ENCODE measurements at places on chromosomes 4 and X.

- peak; percentile 10 for DNase-seq
Measured at GRCh38 chrX:74613370-74614092, 893 bp downstream of the RLIM start.

GRCh38 chr4:110611968-110612447 is 10.9 kb downstream of the PITX2 start:
- DNase-seq, result no peak

DNA sequence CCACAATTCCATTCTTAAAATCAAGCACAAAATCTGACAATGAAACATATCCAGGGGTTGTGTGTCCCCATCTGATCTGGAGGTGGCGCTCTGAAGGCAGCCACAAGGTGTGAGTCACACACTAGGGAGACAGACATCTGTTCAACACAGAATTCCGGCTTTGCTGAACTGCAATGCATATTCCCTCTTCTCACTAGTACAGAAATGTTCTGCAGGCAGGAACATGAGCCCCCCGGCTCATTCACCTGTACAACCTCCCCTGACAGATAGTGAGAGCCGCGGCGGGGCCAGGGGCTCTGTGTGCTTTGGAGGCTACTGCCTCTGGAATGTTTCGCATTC is 41.9 kb downstream of the WDR1 start:
- peak; percentile 42 for DNase-seq

DNA sequence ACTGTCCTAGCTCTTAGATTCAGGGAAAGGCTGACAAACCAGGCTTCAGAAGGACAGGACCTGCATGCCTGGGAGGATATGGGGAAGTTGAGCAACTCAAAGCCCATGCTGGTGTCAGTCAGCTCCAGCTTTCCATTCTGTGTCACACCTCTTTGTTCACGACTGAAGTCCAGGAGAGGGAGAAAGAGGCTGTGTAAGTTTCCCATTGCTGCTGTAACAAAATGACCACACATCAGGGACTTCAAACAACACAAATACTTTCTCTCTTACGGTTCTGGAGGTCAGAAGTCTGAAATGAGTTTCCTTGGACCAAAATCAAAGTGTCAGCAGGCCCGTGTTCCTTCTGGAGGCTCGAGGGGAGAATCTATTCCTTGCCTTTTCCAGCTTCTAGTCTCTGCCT is 50.6 kb upstream of the STX18 start:
- no peak for DNase-seq

DNA sequence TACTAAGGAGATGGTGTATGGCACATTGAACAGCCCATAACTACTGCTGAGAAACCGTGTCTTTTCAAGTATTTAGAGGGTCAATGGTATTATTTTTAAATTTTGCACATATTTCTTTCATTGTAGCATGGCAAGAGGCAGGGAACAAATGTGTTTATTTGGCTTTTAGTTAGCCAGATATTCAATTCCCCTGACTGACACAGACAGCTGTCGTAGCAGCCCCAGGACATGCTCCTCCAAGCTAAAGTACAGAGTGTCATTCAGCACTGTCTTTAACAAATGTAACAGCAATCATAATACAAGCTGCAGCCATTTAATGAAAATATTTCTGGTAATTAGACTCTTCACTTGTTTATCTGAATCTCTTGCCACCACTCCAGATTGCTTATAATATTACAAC is 687.1 kb downstream of the KLHL13 start:
- DNase-seq, result no peak

GRCh38 chr4:26206999-26207398 is 113.8 kb upstream of the RBPJ start:
- DNase-seq, result no peak

DNA sequence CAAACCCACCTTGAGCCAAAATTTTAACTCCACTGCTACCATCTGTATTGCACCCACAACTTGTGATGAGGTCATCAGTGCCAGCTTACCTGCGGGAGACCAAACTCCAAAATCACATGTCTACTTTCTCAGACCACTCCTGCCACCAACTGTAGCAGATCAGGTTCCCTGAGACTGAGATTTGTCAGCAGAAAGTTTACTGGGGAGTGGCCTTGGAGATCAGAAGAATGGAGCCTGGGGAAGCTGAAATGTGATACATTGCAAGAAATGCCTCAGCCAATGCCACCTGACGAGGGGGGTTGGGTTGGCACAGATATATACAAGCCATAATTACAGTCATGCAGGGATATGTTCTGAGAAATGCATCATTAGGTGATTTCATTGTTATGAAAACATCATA is 19.1 kb downstream of the HAUS3 start:
- no peak for DNase-seq

GRCh38 chr4:171857302-171858012 is 44.3 kb downstream of the GALNTL6 start:
- no peak for DNase-seq

- no peak for DNase-seq
Measured at GRCh38 chr4:94892051-94892450, 134.3 kb downstream of the BMPR1B start.

DNA sequence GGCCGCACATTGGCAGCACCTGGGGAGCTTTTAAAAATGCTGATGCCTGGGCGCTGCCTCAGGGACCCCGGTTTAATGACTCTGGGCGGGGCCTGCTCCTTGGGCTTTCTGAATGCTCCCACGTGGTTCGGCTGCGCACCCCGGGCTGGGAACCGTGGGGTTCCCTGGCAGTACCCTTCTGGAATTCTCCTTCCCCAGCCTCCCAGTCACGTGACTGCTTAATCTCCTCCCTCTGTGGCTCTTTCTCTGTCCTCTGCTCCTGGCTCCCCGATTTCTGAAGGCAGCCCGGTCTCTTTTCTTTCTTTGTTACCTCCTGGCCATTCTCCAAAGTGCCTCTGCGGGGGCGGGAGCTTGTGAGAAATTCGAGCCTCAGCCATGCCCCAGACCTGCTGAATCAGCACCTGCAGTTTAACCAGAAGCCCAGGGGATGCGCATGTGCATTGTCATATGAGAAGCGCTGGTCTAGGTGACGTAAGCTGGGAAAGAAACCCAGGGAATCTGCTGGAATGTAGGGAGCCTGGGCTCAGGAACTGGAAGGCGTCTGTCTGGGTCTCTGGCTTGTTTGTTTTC is 16.6 kb downstream of the CLCN4 start:
- DNase-seq, result peak; percentile 37

DNA sequence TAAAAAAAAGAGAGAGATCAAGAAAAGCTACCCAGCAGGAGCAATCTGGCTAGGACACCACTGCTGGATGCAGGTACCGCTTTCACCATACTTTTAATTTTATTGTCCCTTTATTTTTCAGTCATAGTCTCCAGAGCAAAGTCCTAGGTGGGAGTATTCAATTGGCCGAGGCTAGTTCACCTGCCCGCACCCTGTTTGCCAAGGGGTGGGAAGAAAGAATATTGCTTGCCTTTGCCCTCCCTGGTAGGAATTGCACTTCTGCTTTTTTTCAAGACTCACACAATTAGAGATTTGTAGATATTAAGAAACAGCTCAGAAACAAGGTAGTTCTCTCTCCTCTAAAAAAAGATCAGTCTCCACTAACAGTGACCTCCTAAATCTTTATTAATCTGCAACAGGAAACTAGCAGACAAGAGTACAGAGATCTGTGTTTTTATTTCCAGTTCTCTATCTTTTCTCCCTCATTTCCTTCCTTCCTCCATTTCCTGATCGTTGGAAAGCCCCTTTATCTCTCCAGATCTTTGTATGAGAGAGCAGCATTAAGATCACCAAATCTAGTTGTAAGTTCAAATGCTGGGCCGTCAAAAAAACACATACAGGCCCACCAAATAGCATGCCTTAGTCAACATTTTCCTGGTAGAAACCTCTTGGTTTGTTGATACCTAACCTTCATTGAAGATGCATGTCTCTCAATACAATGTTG is 9.4 kb upstream of the RPGR start:
- DNase-seq, result no peak

DNA sequence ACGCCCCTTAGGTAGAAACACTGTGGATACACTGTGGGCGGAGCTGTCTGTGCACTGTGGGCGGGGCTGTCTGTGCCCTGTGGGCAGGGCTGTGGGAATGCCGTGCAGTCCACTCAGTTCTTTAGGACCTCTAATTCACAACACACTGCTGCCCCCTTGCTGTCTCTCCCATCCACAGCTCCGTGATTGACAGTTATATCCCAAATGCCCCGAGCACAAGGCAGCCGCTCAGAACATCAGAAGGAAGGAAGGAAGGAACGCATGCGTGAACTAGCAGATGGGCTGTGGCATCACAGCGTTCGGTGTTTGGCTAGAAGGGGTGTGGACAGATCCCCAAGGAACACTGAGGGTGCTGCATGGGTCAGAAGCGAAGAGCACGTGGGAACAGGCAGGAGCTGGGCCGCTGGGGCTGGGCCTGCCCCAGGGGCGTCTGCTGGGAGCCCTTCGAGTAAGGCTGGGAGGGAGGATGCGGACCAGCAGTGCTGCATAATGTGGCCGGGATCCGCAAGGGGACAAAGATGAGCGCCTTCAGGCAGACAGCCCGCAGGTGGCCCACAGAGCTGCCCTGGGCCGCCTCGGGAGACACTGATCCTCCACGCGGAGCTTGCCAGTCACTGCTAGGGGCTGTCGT is 29.8 kb downstream of the ACOX3 start:
- DNase-seq, result peak; percentile 72

- DNase-seq, result no peak
Measured at GRCh38 chr4:120053911-120054310, 12.7 kb downstream of the MAD2L1 start.

DNA sequence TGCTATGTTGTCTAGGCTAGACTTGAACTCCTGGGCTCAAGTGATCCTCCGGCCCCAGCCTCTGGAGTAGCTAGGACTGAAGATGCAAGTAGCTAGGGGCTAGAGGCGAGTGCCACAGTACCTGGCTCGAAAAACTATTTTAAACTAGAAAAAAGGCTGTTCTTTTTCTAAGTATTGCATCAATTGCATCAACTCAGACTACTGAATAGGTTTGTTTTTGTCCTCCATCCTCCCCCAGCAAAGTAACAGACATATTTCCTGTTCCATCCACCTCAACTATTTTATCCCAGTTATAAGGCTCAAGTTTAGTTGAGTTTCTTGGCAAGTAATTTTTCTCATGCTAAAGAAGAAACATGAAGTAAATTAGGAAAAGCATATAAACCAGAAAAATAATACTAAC is 4.1 kb downstream of the SH3RF1 start:
- DNase-seq, result no peak

DNA sequence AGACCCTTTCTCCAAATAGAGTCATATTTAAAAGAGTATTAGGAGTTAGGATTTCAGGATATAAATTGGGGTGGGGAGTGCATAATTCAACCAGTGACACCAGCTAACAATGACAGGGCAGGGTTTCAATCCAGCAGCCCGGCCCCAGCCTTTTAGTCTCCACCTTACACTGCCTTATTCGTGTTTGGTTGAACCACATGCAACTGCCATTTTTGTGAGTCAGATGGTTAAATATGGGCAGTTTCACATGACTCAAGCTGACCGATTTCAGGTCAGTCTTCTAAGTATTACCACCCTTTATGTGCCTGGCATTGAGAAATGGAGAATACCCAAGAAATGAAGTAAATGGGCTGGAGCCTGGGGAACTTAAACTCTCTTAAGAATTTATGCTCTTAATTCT is 102.8 kb downstream of the STOX2 start:
- no peak for DNase-seq

- DNase-seq, result no peak
Measured at GRCh38 chr4:85884251-85884650, 409.3 kb downstream of the ARHGAP24 start.

DNA sequence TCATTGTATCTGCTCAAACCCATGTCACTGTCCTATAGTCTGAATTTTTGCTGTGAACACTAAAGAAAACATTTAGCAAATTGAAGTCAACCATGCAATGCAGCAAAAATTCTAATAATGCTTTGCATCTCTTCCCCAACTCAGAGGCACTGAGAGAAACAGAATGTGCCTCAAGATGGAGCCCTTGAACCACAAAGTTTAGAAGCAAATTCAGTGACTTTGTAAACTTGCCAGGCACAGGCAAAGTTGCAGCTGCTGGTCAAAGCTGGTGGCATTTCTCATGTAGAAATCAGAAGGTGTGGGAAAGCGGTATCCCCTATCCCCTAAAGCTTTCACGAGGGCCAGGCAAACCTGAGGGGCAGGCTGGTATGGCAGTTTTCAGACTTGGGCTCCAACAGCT is 121.7 kb upstream of the DIPK2B start:
- no peak for DNase-seq

DNA sequence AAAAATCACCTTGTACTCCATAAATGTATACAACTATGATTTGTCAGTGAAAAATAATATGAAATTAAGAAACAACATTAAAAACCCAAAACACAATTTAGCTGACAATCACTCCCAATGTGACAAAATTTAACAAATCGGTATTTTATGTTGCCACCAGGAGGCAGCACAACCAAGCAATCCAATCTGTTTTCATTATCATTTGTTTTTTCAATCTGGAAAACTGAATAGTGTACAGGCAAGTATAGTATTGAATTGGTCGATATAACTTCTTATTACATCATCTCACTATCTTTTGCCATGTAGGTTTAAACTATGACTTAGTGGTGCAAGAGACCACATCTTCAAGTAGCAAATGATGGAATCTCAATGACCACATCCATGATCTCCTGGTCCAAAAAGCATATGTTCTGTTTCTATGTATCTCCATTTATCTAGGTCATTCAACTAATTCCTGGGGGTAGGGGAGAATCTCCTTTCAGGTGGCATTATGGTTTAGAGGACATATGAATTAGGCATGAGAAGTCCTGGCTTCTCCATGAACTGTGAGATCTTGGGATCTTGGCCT is 112.9 kb upstream of the AGA start:
- peak; percentile 24 for DNase-seq

GRCh38 chrX:25049357-25049756 is 33.6 kb upstream of the ARX start:
- DNase-seq, result no peak

DNA sequence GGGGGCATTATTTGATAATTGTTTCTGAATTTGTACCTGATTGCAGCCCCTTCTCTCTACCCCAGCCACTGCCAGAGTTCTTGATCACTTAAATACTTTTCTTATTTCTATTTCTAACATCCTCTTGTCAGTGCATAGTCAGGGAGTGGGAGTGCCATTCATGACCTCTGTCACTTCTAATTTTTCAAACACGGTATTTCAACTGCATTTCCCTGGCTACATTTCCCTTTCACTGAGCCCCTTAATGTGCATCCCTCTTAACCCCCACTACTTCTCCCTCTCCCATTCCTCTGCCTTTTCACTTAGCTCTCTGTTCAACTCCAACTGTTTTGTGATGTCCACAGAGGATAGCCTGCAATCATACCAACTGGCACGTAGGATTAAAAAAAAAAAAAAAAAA is 128.3 kb upstream of the NAP1L5 start:
- DNase-seq, result no peak

DNA sequence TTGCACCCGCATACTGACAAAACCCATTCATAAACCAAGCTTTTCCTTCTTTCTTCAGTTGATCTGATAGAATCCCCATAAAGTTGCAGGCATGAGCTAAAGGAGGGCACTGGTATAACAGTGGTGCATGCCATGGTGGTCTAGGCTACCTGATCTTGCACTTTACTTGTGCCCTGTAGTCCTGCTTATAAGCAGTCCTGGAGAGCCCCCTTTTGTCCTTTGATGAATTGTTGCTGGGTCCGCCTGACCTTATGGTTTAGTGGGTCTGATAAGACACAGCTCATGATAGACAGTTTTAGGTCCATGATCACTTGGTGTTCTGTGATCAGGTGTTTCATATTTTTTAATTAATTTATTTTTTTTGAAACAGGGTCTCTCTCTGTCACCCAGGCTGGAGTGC is 19.7 kb downstream of the CCDC160 start:
- DNase-seq, result no peak

Data from HuH-7.5 (cell line).